Activated CD4-positive, alpha-beta T cell treated with anti-CD3 and anti-CD28 coated beads, Interleukin-2, Interleukin-6, amounts not matched to agents 100 ng/mL and 50 ng/mL, durations not matched to agents 16 hours and 8 hours (primary cell): ENCODE measurements at places on chromosomes 2 and 18.

DNA sequence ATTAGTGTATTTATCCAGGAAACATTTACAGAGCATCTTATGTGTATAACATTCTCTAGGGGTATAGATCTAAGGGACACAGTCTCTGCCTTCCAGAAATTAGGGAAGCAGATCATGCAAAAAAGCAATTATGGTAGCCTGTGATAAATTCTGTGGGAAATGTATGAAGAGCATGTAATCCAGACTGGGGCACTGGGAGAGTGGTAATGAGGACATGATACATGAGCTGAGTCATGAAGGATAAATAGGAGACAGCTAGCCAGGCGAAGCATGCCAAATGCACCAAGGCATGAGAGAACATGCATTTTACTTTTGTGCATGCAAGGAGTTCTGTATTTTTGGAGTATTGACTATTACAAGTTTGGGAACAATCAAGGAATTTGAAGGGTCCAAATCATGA, 8.9 kb upstream of the RPRM start:
- no peak for DNase-seq

DNA sequence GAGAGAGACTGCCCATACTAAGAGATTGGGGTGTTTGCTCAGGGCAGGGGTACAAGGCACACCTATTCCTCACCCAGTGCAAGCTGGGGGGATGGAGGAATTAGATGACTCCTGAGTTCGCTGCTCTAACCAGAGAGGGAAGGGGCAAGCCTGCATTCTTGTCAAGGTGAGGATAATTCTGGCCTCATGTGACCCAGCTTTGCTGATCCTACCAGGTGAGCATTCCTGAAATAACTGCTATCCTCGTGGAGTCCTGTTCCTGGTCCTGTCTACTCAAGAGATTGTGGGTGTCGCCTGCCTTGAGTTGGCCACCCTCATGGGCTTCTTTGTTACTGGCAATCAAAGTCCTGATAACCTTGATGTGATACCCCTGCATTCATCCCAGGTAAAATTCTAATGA, 206.0 kb downstream of the SPP2 start:
- no peak for DNase-seq

DNA sequence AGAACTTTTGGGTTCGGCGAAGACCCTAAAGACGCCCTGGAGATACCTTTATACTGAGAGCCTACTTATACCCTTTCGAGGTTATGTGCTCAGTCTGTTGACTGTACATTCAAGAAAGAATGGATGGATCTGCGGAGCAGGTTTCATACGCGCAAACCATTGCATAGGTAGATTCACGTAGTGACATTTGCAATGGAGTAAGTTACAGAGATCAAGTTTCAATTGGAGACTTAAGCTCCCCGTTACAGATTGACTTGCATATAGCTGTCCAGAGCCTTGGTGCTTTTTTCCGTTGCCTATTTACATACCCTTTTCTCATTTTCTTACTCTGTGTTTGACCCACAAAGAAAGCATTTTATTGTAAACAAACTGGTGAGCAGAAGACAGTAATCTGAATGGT, 923 bp downstream of the PSMD1 start:
- no peak for DNase-seq

- no peak for DNase-seq
These were observed 288.9 kb upstream of the MYT1L start for GRCh38 chr2:2619995-2620394.

DNA sequence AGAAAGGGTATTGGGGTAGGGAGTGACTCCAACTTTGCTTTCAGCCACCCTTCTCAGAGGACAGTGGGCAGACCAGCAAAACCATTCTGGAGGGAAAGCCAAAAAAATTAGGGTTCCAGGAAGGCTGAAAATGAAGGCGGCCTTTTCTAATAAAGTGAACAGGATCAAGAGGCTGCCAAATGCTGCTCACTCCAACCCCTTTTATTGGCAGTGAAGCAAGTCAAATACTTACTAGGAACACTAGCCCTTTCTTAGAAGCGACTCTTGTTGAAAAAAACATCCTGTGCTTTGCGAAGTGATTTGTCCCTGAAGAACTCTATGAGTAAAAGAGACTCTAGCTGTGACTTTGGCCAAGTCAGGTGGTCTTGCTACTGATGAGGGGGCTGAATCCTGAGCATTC, 83.6 kb upstream of the CYP1B1 start:
- no peak for DNase-seq

DNA sequence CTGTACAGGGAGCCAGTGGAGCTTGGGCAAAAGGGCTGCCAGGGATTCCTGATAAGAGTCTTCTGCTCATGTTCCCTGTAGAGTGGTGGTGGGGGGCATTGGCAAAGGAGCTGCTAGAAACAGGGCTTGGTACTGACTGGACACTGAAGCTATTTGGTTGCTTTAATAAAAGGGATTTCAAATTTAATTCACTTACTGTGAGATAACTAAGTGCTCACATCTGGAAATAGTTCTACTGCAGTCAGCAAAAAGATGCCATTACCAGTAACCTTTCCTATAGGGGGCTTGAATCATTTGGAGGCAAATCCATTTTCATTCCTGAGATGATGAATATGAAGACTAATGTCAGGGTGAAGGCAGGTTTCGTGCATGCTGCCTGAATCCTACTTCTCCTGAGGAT, 94.3 kb upstream of the DOCK10 start:
- no peak for DNase-seq

GRCh38 chr18:50651334-50651733, 91.4 kb downstream of the MAPK4 start:
- DNase-seq = no peak
